ENCODE measurements at places on chromosomes 2 and 18. TPM values are rescaled to one million over a fixed set of nuclear protein-coding genes. Genes with fewer than 3 reads are reported as not detected.
A peak's percentile ranks its signal among the peaks of the same experiment; 100 is the strongest.

DNA sequence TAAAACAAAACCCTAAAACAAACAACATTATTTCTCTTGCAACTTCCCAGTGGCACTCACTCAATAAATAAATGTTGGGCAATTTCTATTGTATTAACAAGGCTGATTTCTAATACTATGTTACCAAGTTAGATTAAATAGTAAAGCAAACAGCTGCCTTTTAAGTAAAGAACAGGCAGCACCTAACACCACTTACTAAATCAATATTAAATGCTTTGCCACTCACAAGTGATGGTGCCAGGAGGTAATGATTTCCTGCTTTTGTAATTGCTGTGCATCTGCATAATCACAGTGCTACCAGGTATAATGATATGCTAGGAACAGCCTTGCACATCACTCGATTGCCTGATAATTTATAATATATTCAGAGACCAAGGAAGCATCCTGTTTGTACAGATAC lies 276.5 kb downstream of the NBAS start:
- DNase-seq = no peak

Gene RUFY4
- 1.6 TPM for total RNA-seq

GRCh38 chr2:60336442-60337141 lies 216.9 kb downstream of the BCL11A start:
- DNase-seq = no peak

- no peak for DNase-seq
Measured at GRCh38 chr2:127968610-127969339, 59.1 kb downstream of the SAP130 start.

GRCh38 chr2:237629739-237630138 lies 2.4 kb downstream of the LRRFIP1 start:
- DNase-seq = no peak

Gene STAMBP
- 72.6 TPM for total RNA-seq

DNA sequence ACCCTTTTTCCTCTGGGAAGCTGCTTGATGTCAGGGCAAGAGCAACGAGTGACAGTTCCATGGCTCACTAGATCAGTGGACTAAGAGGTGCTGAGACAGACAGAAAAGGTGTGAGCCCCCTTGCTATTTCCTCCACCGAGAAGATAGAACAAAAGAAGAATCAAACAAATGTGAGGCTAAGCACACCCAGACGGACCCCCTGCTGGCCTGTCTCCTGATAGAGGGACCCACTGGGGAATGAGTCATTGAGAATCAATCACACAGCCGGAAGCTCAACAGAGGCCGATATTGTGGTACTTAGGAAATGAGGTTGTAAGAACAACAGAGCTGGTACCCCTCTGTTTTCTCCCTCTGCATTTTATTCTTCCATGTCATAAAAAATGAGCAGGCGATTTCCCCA lies 89.8 kb upstream of the TEX51 start:
- no peak for DNase-seq

GRCh38 chr2:233690444-233690843 lies 2.2 kb upstream of the UGT1A6 start:
- DNase-seq = no peak

Gene LIMS2
- 15.8 TPM for total RNA-seq

Gene CSRNP3
- total RNA-seq = not detected

Gene RNPEPL1
- 33.8 TPM for total RNA-seq

GRCh38 chr2:90207454-90208058 lies 1516.1 kb downstream of the RPIA start:
- DNase-seq = no peak

Gene PLGLB1
- total RNA-seq = 1.6 TPM

- no peak for DNase-seq
Measured at GRCh38 chr2:212274215-212274614, 264.4 kb downstream of the ERBB4 start.

DNA sequence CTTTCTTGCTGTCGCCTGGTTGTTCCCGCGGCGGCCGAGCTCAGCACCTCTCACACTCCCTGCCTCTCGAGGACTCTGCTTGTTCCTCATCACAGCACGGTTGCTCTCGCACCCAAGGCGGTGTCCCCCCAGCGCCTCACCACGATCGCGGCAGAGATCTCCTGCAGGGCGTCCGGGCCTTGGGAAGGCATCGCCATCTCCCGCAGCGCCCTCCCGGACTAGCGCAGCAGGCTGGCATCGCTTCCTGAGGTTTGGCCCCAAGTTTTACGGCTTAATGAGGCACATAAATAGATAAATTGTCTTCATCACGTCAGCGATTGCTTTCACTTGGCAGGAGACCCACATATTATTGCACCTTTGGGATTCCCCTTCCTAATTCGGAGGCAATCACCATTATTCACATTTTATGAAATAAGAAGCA lies 125.4 kb downstream of the RGPD3 start:
- no peak for DNase-seq

- no peak for DNase-seq
Measured at GRCh38 chr18:50638016-50638883, 78.4 kb downstream of the MAPK4 start.

DNA sequence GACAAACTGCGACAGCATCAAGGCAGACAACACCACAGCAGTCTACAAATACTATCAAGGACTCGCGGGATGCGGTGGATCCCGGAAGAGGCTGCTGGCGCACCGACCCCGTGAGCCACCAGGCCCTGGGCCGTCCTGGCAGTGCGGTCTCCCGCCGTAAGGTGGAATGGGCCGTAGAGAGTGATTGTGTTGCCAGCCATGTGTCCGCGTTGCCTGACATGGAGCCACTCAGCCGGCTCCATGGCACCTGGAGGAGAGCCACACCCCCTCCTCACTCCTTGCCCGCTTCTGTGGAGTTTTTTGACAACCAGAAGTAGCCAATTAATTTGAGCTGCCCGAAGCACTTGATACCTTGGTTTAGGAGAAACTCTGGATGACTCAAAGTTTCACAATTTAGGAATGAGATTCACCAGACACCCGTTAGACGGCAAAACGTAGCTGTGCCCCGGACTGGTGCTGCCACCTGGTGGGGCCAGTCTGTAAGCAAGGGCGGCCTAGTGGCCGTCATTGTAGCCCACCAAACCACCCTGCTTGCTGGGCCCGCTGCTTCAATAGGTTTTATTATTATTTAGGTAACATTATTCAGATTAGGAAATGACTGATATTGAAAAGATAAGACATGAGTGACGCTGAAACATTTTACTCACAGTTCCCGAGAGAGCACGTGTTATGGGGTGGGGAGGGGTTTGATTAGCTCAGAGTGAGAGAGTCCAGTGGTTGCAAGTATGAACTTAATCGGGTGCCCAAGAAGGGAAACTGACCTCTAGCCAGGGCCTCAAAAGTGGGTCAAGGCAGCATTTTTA lies 10.2 kb upstream of the IMP4 start:
- DNase-seq = peak; percentile 76

Gene LRATD1
- total RNA-seq = not detected

DNA sequence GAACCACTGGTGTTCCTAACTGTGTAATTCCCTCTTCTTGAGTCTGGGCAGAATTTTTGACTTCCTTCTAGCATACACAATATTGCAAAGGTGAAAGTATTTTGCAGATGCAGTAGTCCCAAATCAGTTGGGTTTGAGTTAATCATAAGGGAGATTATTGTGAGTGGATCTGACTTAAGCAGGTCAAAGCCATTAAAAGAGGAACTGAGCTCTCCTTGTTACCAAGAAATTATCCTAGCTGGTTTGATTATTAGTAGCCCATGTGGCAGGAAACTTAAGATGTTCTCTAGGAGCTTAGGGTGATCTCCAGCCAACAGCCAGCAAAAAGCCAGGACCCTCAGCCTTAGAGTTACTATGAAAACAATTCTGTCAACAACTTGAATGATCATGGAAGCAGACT lies 221.8 kb downstream of the RPIA start:
- DNase-seq = no peak

- no peak for DNase-seq
Measured at GRCh38 chr2:173001664-173002604, 73.7 kb upstream of the MAP3K20 start.

GRCh38 chr2:214856137-214856536 lies 46.7 kb upstream of the BARD1 start:
- no peak for DNase-seq

GRCh38 chr2:134212746-134213145 lies 41.1 kb upstream of the MGAT5 start:
- no peak for DNase-seq

GRCh38 chr2:114113518-114113917 lies 223.6 kb downstream of the ACTR3 start:
- no peak for DNase-seq

Gene IL36A
- total RNA-seq = not detected

Gene CXCR1
- total RNA-seq = not detected

DNA sequence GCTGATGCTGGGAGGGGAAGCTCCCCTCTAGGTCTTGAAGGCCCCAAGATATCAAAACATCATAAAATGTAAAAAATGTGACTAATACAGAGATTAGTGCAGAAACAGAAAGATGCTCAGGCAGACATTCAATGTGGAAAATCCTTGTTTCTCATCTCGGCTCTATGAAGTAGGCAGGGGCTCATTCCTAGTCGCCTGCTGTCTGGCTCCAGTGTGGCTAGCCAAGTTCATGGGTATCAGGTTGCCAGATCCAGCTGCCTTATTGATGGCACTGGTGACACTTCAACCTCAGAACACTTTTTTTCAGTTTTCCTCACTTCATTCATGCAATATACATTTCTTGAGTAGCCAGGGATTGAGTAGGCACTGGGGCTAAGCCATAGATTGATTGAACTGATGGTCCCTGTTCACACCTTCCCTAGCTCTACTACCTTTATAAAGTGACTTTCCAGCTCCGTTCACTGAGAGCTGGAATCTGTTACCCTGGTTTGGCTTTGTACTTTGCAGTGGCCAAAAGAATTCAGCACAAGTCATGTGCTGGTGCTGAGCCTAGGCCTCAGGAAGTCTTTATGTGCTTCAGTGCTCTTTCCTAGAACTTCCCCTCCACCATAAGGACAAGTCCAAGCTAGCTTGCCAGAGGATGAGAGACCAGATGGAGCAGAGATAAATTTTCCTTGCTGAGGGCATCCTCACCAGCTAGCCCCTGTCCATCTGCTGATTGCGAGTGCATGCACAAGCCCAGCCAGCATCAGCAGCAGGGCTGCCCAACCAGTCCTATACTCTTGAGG lies 373.6 kb upstream of the ST6GAL2 start:
- DNase-seq = no peak

DNA sequence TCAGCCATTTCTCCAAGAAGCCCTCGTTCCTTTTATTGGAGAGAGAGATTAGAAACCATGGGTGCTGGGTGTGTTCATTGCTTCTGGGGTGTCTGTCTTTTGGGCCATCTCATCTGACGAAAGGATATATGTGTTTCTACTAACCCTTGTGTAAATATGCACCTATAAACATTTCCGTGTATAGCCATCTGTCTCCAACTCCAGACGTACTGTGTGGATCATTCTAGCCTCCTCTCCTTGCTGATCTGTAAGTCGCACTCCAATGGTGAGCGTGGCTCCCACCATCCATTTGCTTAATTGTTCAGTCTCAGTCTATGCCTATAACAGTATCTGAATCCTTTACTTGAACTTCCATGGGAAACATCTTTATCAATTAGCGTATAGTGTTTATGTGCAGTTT lies 1.8 kb downstream of the RBFA start:
- no peak for DNase-seq

Gene RAX
- total RNA-seq = not detected

Gene UGT1A4
- total RNA-seq = not detected

GRCh38 chr2:151410485-151410834 lies 758 bp downstream of the RIF1 start:
- peak; percentile 43 for DNase-seq

- DNase-seq = no peak
Measured at GRCh38 chr2:11357428-11357972, 13.1 kb upstream of the ROCK2 start.

Gene PTCD3
- 161 TPM for total RNA-seq

DNA sequence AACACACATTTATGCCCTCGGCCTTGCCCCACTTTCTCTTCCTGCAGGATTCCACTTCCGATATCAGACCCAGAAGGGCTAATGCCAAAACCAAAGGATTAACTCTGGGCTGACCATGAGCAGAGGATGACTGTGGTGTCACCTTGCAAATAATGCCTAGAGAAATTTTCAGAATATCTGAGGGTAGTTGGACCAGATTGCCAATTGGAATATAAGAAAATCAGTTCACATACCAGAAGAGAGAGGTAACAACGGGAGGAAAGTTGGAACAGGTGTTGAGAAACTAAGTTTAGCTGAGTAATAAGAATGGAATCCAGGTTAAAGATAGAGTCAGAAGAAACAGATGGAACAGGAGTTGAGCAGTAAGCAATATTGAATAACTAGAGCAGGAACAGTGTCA lies 232.7 kb upstream of the UBE2E3 start:
- no peak for DNase-seq

Gene B3GNT7
- total RNA-seq = 0.25 TPM

All from activated naive CD8-positive, alpha-beta T cell treated with anti-CD3 and anti-CD28 coated beads for 36 hours (primary cell).